Stimulated activated CD4-positive, alpha-beta T cell treated with anti-CD3 and anti-CD28 coated beads, TNF-alpha, amount 100 ng/mL, for 1 hour (primary cell): ENCODE measurements at places on chromosomes 2 and 18.
A peak's percentile ranks its signal among the peaks of the same experiment; 100 is the strongest.

DNA sequence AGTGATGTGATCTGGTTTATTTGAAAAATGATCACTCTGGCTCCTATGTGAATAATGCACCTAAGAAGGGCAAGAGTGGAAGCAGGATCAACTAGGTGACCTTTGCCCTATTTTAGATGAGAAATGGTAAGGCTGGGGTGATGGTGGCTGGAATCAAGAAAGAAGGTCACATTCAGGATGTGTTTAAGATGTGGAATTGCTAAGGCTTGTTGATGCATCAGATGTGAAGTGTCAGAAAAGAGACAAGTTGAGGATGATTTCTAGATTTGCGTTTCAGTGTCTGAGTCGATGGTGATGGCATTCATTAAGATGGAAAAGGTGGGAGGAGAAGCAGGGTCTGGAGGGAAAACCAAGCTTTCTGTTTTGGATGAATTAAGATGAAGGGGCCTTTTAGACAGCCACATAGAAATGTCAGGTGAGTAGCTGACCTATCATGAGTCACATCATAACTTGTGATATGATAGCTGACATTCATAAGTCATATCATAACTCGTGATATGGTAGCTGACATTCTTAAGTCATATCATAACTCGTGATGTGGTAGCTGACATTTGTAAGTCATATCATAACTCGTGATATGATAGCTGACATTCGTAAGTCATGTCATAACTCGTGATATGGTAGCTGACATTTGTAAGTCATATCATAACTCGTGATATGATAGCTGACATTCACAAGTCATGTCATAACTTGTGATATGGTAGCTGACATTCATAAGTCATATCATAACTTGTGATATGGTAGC is 101.2 kb upstream of the SEC11C start:
- DNase-seq, result no peak

DNA sequence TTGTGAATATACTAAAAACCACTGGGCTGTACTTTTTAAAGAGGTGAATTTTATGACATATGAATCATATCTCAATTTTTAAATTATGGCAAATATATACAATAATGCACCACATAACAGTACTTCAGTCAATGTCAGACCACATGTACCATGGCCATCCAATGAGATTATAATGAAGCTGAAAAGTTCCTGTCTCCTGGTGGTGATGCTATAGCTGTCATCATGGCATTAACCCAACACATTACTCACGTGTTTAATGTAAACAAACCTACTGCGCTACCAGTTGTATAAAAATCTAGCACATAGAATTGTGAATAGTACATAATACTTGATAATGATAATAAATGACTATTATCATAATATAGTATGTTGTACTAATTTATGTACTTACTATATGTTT is 77.6 kb upstream of the ID2 start:
- no peak for DNase-seq

- DNase-seq, result no peak
Measured at GRCh38 chr2:42137125-42137841, 31.9 kb upstream of the EML4 start.

- no peak for DNase-seq
Measured at GRCh38 chr2:54531558-54531957, 75.4 kb downstream of the SPTBN1 start.

GRCh38 chr18:72273025-72273424 is 271.1 kb downstream of the CBLN2 start:
- no peak for DNase-seq

DNA sequence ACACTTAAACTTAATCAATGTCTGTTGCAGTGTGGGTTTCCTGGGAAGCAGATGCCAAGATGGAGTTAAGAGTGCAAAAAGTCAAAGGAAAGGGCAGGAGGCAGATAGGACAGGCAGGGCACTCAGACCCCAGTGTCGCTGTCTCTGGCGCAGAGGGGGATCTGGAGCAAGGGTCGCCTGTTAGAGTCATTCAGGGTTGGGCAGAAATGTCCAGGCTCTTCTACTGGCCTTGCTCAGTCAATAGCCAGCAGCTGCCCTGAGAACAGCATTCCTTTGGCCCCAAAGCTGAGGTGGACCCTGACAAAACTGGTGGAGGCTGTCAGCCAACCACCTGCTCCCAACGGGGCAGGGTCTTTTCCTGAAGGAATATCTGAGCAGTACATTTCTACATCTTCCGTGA is 97.1 kb upstream of the SLC66A3 start:
- DNase-seq, result no peak

- DNase-seq, result no peak
Measured at GRCh38 chr2:50624506-50624905, 407.4 kb downstream of the NRXN1 start.

GRCh38 chr18:45974088-45974536 is 7.0 kb upstream of the EPG5 start:
- DNase-seq, result peak; percentile 16

GRCh38 chr2:239315308-239315707 is 85.5 kb downstream of the HDAC4 start:
- DNase-seq, result no peak

DNA sequence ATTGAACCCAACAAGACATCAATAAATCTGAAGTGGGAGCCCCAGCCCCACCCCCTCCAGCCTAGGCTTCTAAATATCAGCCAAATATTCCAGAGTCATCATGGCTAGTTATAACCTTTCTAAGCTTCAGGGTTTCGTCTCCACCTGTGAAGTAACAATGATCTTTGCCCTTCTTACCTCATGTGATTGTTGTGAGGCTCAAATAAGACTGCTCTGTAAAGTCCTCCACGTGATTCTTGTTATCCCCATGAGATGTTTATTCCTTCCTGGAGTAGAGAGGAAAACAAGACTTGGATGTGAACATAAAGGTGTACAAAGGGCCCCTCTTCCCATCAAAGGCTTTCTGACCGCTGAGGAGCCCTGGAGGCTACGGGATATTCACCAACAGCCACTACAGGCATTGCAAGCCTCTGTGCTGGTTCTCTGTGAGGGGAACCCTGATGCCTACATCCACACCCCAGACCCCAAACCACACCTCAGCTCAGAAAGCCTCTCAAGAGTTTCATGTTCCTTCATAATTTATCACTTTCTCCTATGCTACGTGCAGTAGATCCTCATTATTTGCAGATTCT is 20.1 kb upstream of the REEP1 start:
- no peak for DNase-seq

DNA sequence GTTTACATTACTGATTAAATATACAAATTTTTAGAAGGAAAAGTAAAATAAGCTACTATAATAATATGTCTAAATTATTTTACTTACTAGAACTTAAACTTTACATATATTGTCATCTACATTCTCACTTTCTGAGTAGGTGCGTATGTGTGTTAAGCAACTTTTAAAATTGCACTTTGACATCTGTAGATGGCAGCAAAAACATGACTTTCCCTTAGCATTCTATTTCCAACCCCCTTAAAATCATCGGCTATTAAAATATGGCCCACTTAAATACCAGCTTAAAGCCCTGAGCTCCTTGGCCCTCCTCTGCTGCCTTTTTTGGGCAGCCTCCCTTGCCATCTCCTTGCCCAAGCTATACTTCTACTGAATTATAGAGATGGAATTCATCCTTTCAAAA is 78.0 kb downstream of the UPP2 start:
- no peak for DNase-seq

- DNase-seq, result no peak
Measured at GRCh38 chr2:67006373-67006960, 390.7 kb upstream of the ETAA1 start.

DNA sequence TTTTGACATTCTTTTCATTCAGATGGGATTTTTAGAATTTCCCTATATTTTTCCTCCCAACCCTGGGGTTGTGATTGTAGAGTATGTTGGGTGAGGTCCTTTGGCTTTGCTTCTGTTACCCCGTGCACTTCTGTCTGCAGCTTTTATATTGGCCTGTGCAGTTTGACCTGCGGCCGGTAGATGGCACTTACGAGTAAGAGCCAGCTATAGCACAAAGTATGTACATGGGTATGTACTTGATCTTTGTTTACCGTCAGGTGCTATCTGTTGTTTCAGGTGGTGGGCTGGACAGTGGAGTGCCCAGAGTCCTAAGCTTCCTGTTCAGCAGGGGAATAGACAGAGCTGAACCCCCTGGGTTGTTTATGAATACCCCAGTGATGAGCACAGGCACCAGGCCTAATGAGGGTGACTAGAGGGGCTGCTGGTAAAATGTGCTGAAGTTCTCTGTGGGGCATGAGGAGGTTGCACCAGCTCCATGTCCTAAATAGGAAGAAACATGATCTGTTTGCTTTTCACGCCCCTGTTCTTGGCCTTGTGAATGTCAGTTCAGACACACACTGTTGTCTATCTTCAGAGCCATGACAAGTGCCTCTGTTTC is 58.9 kb upstream of the THUMPD2 start:
- DNase-seq, result no peak

GRCh38 chr2:43325107-43325811 is 98.9 kb upstream of the ZFP36L2 start:
- no peak for DNase-seq
